ENCODE measurements at places on chromosomes 3 and 15.
A peak's percentile ranks its signal among the peaks of the same experiment; 100 is the strongest.

DNA sequence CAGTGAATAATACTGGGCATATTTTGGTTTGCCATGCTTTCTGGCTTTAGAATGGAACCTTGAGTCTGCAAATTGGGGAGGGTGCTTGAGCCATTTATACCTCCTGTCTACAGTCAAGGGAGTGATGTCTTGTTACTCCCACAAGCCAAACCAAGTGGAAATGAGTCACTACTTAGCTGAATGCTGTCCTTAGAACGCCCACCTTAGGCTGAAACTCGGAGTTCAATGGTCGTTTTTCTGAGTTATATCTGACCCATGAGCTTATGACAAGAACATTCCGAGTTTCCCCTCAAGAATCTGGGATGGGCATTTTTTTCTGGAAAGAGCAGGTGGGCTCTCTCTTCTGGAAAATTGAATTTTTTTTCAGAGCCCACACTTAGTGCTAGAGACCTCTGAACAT is 17.4 kb upstream of the CLDN18 start:
- DNase-seq, result no peak

DNA sequence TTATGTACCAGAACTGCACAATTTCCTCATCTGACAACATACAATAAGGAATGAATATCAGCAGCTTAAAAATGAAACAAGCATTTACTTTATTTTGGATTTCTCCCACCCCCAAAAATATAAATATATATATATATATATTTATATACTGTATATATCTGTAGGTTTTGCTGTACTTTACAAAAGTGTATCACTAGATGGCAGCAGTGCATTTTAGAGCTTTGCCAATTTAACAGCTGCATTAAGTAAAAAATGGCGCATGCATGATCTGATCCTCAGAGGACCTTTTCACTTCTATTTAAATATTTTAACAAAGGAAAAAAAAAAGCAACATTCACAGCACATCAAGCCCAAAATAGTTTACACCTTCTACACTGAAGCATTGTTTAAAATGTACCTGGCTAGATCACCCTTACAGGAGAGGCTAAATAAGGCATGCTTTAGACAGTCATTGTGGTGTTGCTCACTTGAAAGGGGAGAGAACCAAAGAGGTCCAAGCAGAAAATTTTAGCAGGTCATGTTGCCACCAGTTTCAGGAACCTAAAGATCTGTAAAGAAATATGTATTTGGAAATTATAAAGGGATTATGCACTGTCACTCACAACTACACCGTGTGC is 72.6 kb downstream of the NPTN start:
- DNase-seq, result peak; percentile 65

DNA sequence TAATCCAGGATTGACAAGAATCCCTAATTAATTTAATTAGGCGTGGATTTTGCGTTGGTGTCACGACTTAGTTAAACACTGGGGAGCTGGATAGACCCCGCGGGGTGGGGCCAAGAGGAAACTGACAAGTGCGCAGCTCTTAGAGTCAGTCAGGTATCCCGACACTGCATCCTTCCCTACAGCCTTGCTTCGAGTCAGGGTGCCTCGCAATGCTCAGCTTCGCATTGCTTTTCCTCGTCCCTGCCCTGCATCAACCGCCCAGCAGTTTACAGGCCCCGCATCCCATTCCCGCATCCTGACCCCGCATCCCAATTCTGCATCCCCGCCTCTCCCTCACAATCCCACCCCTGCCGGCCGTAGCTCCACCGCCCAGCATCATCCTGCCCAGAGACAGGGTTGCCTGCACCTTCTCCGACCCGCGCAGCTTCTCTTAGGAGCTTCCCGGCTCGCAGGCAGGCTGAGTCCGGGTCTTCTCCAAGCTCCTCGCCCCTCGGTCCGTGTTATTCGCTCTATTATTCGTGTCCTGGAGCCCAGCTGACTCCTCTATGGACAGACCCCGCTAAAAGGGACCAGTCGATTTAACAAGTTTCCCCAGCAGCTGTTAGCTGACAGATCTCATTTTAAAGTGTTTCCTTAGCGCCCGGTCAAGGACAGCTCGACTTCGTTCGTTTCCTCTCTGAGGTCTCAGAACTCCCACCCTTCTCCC is 699 bp upstream of the SHOX2 start:
- DNase-seq, result no peak

DNA sequence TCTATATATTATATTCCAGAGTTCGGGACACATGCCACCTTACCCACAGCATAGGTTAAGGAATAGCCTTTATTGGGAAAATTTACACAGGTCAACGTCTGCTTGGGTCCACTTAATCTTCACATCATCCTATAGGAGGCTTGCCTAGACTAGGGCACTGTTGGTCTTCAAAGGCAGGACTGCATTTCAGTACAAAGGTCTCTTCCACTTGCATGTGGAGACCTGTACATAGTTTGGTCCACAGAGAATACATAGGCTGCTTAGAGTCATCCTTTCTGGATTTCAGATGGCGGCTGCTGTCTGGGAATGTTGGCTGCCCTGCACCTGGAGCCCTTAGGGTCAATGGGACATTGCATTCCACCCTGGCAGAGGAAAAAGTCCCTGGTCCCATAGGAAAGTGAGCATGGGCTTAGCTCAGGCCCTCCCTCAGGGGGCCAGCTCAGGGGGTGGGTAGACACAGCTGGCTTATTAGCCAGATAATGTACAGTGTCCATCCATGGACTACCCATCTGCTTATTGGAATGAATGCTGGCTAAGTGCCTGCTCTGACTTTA is 75.3 kb upstream of the TGFBR2 start:
- no peak for DNase-seq

DNA sequence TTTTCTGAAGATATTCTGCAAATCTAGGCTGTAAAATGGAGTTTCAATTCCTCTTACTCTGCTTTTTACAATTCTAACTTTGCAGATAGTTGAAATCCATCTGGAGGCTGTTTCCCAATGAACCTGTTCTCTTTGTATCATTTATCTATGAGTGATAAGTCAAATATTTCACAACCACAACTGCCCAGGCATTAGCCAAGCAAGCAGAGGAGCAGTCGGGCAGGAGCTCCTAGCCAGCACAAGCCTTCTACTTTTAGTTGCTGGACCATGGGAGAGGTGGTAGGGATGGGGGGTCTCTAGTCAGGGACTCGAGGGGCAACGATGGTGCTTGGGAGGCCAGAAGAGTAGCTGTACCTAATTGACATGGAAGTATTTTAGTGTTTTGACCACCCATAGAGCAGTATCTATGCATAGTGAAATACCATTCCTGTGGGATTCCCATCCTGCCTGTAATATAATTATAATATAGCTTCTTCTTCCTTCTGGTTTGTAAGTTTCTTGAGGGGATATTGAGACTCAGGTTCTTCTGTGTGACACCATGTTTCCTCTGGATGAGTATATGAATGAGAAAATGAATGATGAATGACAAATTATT is 353.5 kb upstream of the IL12A start:
- no peak for DNase-seq

- DNase-seq, result no peak
These were observed 19.3 kb upstream of the SLC12A8 start for GRCh38 chr3:125231895-125232294.

DNA sequence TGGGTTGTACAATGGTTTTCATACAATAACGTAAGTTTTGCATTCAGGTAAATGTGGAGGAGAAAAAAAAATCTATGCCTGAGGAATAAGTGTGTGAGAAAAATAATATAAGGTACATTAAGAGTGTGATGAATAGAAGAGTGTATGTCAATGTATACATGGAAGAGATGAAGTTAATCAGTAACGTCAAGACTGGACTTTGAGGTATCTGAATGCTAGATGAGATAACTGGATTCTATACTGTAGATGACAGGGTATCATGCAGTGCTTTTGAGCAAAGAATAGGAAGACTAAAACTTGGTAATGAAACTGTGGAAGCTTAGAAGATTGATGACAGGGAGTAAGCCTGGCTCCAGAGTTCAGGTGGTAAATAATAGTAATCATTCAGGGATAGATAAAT is 666.7 kb upstream of the SGO1 start:
- DNase-seq, result no peak

GRCh38 chr15:41022487-41023090 is 69.3 kb downstream of the CHAC1 start:
- peak; percentile 36 for DNase-seq

DNA sequence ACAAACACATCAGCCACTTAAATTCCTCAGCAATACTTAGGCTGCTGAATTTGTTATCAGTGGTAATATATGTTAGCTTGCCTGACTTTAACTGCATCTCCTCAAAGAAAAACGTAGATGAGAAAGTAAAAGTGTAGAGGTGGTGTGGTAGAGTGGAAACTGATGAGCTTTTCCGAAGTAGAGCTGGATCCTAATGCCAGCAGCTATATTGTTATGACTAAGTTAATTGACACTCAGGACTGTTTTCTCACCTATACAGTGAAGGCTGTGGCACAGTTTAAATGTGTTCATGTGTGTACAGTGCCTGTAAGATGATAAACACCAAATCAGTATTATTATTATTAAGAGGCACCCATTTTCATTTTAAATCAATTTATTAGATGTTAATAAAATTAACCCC is 174.9 kb downstream of the TNIK start:
- no peak for DNase-seq

DNA sequence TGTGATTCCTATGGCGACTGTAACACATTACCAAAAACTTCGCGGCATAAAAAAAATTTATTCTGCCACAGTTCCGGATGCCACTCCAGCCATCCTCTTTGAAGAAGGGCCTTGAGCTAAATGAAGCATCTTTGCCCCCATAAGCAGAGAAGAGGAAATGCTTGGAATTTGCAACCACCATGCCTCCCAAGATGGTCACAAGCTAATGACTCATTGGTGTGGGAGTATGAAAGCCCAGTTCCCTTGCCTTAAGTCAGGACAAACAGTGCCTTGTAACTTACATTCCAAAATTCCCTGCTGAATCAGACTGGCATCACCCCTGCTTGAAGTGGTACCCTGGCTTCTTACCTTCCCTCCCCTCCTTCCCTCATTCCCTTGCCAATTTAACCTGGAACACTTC is 1077.4 kb downstream of the EPHA3 start:
- DNase-seq, result no peak

DNA sequence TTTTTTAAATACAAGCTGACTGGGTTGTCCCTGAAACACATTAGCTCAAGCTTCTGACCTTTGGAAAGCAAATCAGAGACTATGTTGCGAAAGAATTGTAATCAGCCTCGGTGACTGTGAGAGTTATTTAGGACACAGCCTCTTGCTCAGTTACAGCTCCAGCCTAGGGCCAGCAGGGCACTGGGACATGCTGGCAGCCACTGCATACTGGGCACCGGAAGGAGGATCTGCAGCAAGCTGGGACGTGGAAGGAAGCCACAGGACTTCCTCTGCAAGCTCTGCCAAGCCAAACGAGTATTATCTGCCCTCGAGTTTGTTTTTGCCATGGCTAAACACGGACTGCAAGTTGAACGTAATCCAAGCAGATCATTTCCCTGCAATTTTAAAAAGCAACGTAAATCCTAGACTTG is 24.4 kb upstream of the COPG1 start:
- no peak for DNase-seq

GRCh38 chr15:81323559-81323943 is 390 bp downstream of the STARD5 start:
- no peak for DNase-seq

DNA sequence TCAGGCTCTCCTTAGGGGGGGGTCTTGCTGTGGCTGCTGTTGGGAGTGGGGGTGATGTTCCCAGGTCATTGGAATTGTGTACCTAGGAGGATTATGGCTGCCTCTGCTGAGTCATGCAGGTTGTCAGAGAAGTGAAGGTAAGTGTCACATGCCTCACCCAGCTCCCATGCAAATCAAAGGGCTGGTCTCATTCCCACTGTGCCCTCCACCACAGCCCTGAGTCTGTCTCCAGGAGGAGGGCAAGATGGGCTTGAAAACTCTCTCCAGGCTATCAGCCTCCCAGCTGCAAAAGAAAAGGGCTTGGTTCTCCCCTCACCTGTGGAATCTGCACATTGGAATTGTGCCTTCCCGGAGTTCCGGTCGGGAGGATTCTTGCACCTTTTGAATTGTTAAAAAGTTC is 580.5 kb downstream of the NSUN3 start:
- DNase-seq, result no peak

DNA sequence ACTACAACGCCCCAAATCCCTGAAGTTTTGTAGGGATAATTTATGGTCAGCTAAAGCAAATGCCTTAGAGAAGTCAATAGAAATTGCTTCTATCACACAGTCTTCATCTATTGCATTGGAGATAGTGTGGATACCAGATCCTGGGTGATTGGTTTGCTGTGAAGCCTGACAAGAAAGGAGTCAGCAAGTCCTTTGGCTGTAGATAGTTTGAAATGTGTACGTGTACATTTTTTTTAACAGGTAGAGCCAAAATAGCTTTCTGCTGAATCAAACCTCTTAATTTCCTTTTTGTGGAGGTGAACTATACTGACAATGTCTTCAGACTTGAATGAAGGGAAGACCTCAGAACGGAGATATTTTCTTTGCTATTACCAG is 312.3 kb downstream of the ZBBX start:
- DNase-seq, result no peak

DNA sequence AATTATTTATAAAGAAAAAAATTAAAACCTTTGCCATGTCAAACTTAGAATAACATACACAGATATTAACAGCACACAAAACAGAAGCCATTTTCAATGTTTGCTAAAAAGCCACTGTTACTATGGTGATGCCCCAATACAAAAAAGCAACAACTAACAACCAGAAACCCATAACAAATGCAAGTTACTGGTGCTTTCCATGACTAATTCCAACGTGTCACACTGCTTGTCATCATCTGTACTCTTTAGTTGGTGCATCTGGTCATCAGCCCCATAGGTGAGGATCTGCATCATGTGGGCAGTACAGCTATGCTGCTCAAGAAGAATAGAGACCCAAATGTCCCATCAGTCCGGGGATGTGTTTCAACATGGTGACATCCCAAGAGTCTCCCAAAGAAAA is 52.8 kb downstream of the ATP8B4 start:
- no peak for DNase-seq

DNA sequence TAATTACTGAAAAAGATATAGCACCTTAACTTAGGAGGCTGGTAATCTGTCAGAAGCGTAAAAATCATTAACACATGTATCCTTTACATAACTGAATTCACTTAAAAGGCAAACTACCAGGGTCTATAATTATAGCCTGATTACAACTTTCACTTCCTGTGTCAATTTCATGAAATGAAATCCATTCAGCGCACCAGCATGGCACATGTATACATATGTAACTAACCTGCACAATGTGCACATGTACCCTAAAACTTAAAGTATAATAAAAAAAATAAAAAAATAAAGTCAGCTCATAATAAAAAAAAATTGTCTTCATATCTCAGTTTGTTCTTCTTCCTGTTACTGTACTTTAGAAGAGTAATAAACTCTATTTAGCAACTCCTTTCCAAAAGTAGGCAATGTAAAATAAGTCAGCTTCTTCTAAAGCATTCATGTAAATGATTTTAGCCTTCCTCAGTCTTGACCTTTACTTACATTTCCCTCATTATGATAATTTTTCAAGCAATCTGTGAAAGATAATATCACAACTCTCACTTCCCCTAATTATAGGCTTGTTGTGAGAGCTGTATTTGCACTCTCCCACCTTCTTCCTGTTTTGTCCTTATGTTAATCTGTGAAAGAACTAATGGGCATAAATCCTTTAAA is 50.1 kb downstream of the KBTBD8 start:
- no peak for DNase-seq

DNA sequence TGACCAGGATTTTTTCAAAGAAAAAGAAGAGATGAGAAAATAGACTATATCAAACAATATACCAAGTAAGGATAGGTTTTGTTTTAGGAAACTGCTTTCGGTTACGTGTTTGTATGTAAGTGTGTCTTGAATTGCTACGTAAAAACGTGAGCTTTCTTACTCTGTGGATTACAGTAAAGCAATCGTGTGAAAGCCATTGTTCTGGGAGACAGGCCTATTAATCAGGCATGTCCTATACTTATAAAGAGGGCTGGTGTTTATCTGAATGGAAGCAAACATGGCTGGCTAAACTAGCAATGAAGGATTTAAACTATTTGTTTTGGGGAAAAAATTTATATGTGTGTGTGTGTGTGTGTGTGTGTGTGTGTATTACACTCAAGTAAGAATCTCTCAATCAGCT is 2.6 kb downstream of the EHHADH start:
- DNase-seq, result no peak

Data from NCI-H1436 (cell line).